NCI-H1417 (cell line): ENCODE measurements at places on chromosomes 7 and 10.

- DNase-seq: no peak
Measured at GRCh38 chr7:137626469-137627067, 220.2 kb downstream of the DGKI start.

DNA sequence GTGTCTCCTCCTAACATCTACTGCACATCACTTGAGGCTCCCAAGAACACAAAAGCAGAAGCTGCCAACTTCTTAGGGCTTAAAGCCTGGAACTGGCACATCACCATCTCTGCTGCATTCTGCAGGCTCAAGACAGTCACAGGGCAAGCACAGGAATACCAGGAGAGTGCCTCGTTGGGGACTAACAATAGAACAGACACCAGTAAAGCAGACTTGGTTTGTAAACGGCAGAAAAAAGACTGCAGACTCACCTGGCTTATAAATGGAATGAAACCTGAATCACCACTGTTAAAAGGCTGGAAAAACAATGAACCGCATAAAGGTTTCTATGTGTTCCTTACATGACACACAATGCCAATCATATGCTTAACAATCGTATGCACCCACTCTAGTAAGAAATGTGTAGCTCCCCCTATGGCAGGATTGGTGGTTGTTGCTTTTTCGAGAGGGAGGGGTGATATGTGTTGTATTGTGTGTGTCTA, 12.8 kb downstream of the RHEB start:
- peak; percentile 5 for DNase-seq

DNA sequence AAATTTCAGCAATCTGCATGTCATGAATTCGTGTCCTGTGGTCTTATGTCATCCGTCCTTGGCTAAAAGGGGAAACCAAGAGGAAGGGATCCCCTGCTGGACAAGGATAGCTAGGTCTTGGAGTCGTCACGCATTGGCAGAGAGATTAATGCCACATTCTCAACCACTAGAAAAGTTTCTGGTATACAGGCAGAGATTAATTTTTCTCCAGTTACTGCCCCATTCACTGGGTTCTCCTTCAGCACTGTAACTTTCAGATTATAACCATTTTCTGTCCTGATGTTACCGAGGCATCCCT, 1060.6 kb upstream of the AUTS2 start:
- DNase-seq: no peak

DNA sequence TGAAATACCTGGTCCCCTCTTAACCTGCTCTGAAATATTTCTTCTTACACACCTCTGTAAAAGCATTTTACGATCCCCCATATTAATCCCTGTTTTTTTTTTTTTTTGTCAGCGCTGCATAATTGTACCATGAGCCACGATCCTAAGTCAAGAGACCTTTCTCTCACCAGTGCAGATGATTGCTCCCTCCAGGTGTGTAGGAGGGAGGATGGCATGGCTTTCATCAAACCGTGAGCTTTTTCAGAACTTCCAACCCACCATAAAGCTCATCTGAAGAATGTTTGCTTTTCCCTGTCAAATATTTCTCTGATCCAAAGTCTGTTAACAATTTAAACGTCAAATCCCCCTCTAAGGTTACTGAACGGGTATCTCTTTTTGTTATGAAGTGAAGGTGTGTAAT, 28.2 kb upstream of the SEPHS1 start:
- DNase-seq: no peak

DNA sequence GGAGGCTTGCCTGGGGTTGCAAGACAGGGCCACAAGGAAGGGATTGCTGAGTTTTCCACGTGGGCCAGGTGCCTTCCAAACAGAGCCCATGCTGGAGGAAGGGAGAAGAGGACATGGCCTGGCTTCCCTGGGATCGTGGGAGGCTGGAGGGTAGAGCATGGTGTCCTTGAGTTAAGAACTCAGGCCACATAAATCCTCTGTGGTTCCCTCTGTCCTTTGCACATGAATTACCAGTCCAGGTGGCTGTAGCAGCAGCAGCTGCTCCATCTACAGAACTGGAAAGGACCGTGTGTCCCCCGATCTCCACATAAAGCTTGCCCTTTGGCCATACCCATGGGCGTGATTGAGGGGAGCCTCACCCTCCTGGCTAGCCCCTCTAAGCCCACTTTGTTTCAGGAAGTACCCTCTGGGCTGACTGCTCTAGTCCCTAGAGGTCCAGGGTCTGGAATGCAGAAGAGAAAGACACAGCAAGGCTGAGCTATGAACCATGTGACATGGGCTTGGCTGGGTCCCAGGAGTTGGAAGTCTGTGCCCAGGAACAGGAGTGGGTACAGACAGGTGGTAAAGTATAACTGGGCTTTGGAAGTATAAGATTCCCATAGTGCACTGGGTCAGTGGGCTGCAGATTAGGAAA, 84.9 kb downstream of the C10orf105 start:
- no peak for DNase-seq

DNA sequence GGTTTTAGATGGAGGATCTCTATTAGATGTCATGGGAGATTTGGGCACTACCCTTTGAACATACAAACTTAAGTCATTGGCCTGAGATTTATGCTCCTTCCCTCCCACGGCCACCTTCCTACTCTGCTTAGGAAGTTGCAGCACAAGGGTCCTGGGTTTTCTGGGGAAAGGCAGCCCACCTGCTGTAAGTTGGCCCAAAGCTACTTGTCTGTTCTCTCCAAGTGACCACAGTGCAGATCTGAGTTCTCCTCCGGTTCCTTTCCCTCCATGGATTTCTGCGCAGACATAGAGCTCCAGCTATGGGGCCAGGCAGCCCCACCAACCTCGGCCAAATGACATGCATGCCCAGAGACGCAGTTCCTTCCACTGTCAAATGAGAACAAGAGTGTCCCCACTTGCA, 12.8 kb upstream of the C10orf53 start:
- DNase-seq: no peak

- no peak for DNase-seq
Measured at GRCh38 chr10:11227103-11227502, 209.4 kb downstream of the CELF2 start.

GRCh38 chr10:31124852-31125251, 93.2 kb upstream of the ZNF438 start:
- DNase-seq: no peak

GRCh38 chr10:95430231-95430951, 130.8 kb downstream of the SORBS1 start:
- peak; percentile 57 for DNase-seq

DNA sequence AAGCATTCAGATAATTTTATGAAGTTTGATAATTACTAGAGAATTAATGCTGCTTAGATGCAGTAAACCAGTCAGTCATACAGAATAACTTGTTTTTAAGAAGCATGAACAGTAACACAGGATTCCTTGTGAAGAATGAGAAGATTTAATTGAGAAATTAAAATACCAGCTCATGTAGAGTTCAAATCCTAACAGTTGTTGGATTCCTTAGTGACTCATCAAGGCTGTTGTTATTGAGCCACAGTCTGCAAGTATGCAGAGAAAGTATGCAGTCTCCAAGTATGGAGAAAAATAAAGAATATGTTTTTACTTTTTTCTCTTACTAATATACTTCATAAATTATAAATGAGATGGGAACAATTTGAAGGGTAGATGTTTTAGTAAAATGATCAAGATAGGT, 30.2 kb upstream of the CYP26C1 start:
- DNase-seq: no peak

- DNase-seq: no peak
Measured at GRCh38 chr10:29723726-29724125, 89.0 kb upstream of the SVIL start.

DNA sequence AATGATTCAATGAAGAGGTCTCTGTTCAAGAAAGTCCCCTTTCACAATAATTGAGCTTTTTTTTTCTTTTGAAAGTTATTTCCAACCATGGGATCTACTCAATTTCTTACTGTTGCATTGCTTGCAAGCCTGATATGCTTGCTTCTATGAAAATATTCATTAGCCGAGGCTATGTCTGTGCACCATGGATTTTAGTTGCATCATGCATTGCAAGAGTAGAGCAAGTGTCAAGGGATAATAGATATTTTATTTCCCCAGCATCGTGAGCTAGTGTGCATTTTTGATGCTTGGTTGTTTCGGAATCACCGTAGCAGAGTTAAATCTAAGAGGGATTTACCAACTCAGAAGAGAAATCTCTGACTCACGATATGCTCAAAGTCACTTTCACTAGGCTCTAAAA, 222.0 kb downstream of the SH2D4B start:
- DNase-seq: no peak

- DNase-seq: no peak
Measured at GRCh38 chr7:122211362-122211761, 67.3 kb upstream of the AASS start.

GRCh38 chr7:108623220-108623619, 53.5 kb downstream of the DNAJB9 start:
- DNase-seq: no peak

DNA sequence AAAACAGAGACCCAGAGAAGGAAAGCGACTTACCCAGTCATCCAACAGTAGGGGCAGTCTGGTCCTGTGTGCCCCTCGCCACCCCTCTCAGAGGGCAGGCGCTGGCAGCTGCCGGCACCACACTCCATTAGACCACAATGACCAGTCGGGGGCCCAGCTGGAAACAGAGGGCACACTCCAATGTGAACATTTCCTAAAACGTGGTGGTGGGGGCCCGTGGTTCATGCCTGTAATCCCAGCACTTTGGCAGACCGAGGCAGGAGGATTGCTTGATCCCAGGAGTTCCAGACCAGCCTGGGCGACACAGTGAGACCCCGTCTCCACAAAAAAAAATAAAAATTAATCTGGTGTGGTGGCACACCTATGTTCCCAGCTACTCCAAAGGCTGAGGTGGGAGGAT, 912 bp upstream of the OAT start:
- DNase-seq: no peak

GRCh38 chr10:98293550-98294269, 25.7 kb upstream of the LOXL4 start:
- DNase-seq: no peak

- DNase-seq: no peak
Measured at GRCh38 chr10:124349996-124350280, 68.8 kb downstream of the OAT start.

GRCh38 chr10:103479135-103479534, at the start of gene CALHM3:
Gene CALHM3 (minus strand): TSS chr10:103479240. CDS start chr10:103479032, 208 bp downstream.
- DNase-seq: no peak

GRCh38 chr10:5105626-5106025, 11.4 kb downstream of the AKR1C3 start:
- no peak for DNase-seq

DNA sequence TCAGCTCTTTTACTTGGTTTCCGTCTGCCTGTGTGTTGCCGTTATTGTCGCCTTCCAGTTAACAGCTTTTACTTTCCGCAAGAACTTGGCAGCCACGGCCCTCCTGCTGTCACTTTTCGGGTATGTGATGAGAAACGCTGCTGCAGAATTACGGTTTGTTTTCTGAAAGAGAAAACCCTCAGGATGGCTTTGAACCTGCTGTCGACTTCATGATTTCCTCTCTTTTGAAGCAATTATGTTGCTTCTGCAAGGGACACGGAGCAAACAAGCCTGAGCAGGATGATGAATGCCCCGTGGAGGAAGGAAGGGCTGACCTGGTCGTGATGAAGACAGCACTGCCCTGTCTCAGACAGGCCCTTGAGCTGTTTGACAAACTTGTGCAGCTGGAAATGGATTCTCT, 339.8 kb downstream of the ABCA13 start:
- DNase-seq: peak; percentile 34

- no peak for DNase-seq
Measured at GRCh38 chr7:115125312-115125711, 203.4 kb downstream of the MDFIC start.

- DNase-seq: peak; percentile 27
Measured at GRCh38 chr10:122019414-122019975, 30.5 kb downstream of the TACC2 start.

DNA sequence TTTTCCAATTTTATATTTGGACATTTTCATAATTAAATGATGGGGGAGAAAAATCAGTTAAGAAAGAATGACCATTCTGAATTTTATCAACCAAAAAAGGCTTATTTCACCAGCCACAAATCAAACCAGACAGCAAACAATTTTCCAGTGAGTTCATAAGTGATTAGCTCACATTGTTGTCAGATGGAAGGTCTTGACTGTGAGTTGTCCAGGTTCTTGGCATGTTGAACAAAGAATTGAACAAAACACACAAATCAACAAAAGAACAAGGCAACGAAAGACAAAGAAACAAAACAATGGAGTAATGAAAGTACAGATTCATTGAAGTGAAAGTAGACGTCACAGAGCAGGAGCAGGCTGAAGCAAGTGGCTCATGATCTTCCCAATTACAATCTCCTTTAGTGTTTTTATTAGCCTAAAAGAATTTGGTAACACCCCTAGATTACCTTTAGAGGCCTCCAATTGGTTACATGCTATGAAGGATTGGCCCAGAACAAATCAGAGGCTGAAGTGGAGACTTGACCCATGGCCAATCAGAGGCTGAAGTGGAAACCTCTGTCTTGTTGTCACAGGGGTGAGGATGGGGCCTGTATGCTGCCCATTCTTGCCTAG, 248.7 kb downstream of the NEBL start:
- no peak for DNase-seq
